ENCODE measurements at places on chromosomes 11 and 22. TPM values are rescaled to one million over a fixed set of nuclear protein-coding genes. Genes with fewer than 3 reads are reported as not detected.

Gene POU2F3
- total RNA-seq, result not detected

DNA sequence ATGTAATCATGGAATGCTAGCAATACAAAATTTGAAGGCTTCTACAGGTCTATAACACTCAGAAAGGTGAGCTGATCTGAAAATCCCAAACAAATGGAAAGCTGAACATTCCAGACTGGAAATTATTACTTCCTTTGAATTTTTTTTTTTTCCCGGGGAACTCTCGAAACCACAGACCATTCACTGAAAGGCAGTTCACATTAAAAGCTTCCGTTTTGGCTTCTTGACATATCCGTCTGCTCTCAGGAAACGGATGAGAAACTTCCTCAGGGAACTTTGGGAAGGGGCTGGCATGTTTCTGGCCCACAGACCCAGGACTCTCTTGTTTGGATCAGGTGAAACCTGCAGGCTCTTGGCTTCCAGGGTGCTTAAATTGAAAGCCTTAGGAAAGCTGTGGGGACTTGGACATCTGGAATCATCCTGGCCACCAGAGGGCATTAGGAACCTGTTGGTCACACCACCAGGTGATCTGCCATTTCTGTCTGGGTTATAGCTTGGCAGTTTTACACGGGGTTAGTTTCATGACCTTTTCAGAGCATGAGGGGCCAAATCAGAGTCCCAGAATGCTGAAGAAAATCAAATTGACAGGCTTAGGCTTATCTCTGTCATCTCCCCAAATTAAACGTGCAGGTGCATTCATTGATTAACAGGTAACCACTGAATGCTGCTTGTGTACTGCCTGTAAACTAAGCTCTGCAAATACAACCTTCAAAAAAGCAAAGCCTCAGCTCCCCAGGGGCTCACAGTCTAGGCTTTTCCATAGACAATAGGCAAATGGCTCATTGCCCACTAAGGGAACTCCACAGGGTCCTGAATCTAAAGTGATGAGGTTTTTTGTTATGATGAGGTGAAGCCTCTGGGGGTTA is 22.7 kb upstream of the GRAMD1B start:
- DNase-seq, result peak; percentile 31

GRCh38 chr11:12123273-12123672 is 12.9 kb downstream of the MICAL2 start:
- DNase-seq, result no peak

Gene MIOX
- not detected for total RNA-seq

Gene CRACR2B
- 0.47 TPM for total RNA-seq
